ENCODE measurements at places on chromosomes 1 and 21.
A peak's percentile ranks its signal among the peaks of the same experiment; 100 is the strongest.

- no peak for DNase-seq
These were observed 115.2 kb upstream of the DMRTA2 start for GRCh38 chr1:50538476-50538875.

DNA sequence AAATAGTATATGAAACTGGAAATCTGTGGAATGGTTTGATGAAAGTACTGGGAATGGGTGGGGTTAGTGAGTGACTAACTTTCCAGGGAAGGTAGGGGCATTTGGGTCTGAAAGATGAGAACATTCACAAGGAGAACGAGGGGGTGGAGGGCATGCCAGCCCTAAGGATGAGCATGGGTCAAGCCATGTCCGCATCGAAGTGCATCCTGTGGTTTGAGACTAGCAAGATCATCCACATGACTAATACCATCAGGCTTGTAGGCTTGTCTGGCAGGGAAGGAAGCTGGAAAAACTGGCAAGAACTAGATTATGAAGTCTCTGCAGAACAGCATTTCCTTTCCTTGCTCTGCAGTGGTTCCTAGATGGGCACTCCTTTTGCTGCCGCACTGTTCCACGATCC, 70.4 kb upstream of the UBE2U start:
- DNase-seq, result no peak

- no peak for DNase-seq
These were observed 10.1 kb downstream of the SLC6A9 start for GRCh38 chr1:44021156-44021555.

- no peak for DNase-seq
These were observed 47.7 kb upstream of the PPM1J start for GRCh38 chr1:112762541-112763500.

- no peak for DNase-seq
These were observed 74.7 kb downstream of the LHX8 start for GRCh38 chr1:75208862-75209261.

DNA sequence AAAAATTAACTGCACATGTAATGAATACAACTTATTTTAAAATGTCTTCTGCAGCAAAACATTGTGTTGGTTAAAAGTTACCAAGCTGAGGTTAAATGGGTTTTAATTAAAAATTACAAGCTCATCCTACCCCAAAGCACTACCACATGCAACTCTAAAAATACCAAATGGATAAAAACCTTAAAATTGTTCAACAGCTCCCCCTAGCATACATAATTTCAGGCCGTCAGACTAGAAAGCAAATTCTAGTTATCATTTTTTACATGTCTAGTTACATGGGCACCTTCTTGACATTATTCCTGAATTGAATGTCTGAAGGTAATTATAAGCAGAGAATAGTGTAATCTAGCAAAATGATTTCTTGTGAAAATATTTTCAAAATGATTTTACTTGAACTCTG, 176.5 kb downstream of the C1orf21 start:
- no peak for DNase-seq

- no peak for DNase-seq
These were observed 14.4 kb downstream of the PPFIA4 start for GRCh38 chr1:203040513-203041275.

GRCh38 chr1:174408146-174408545, 39.6 kb upstream of the GPR52 start:
- DNase-seq, result no peak

DNA sequence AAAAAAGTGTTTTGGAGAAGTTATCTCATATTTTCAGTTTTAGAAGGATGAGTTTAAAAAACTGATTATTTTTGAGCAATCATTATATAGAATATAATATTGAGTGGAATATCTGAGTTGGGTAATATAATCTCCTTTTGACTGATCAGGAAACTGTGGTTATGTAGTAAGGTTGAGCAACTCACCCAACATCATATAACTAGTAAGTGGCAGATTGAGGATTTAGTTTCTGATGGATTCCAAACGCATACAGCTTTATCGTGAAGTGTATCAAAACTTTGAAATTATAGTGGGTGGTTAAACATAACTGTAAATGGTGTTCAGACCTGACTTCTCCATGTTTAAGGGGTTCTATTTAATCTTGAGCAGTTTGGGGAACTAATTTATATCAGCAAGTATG, 98.6 kb downstream of the OLFM3 start:
- DNase-seq, result no peak

GRCh38 chr1:29958271-29958670, 721.9 kb downstream of the PTPRU start:
- no peak for DNase-seq

DNA sequence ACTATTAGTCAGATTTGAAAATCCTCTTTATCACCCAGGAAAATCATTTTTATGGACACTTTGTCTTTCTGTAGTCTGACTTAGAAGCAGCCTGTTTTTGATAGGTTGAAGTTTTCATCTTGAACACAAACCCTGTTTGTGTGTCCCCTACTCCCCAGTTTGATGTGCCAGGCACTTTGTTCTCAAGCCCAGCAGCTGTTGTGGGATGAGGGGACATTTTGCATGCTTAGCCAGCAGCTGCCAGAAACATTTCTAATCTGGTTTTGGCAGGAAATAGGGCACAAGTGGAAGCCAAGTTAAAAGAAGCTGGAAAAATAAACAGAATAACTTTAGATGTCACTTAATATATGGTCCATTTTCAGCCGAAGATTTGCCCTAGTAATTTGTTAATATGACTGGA, 29.9 kb downstream of the ACTN2 start:
- no peak for DNase-seq

GRCh38 chr1:9715536-9716226, 64.2 kb downstream of the PIK3CD start:
- DNase-seq, result peak; percentile 46
